ENCODE measurements at places on chromosomes 2 and 18. TPM values are rescaled to one million over a fixed set of nuclear protein-coding genes. Genes with fewer than 3 reads are reported as not detected.

The HOXD10 gene
- total RNA-seq = not detected

The FABP1 gene
- total RNA-seq = not detected

The C1QL2 gene
- not detected for total RNA-seq

The MC4R gene
- not detected for total RNA-seq

The TRIM54 gene
- total RNA-seq = 0.49 TPM

The ADCYAP1 gene
- not detected for total RNA-seq

The USP34 gene
- 223 TPM for total RNA-seq

The CAPN14 gene
- total RNA-seq = 0.89 TPM

The KCNG2 gene
- total RNA-seq = not detected

The IL1B gene
- 0.59 TPM for total RNA-seq

The CPS1 gene
- 1.9 TPM for total RNA-seq

The TEKT4 gene
- 2.1 TPM for total RNA-seq

The ACTG2 gene
- total RNA-seq = 65.3 TPM

The PLCL1 gene
- total RNA-seq = 6.8 TPM

The EFHD1 gene
- total RNA-seq = 4.6 TPM

The ALK gene
- 0.20 TPM for total RNA-seq

The PRKAG3 gene
- not detected for total RNA-seq

The DNER gene
- 2.1 TPM for total RNA-seq

The CD207 gene
- total RNA-seq = 2.2 TPM

The FOXD4L1 gene
- 0.76 TPM for total RNA-seq

The ZNF519 gene
- 4.7 TPM for total RNA-seq

The ACTR1B gene
- total RNA-seq = 65.7 TPM

The FAM124B gene
- 1.8 TPM for total RNA-seq

The IL36RN gene
- total RNA-seq = not detected

The NCKAP5 gene
- 42.3 TPM for total RNA-seq

The PDCD1 gene
- total RNA-seq = 0.49 TPM

The LRRTM1 gene
- not detected for total RNA-seq

The TMEM163 gene
- 26.1 TPM for total RNA-seq

The RGPD3 gene
- 2.1 TPM for total RNA-seq

The GAD1 gene
- not detected for total RNA-seq

The GDF7 gene
- total RNA-seq = 0.81 TPM

The GPBAR1 gene
- total RNA-seq = 1.0 TPM

The KCNJ13 gene
- total RNA-seq = not detected

The RGPD5 gene
- 270 TPM for total RNA-seq

The GLI2 gene
- total RNA-seq = 3.3 TPM

The PRADC1 gene
- total RNA-seq = 17.5 TPM

The CIDEA gene
- not detected for total RNA-seq

The CNTNAP5 gene
- total RNA-seq = not detected

The PELI1 gene
- 36.6 TPM for total RNA-seq

The EDAR gene
- total RNA-seq = not detected

The ACVR2A gene
- total RNA-seq = 17.9 TPM

The GPR35 gene
- 8.3 TPM for total RNA-seq

The ASAP2 gene
- total RNA-seq = 20.9 TPM

The CCDC85A gene
- total RNA-seq = 32.7 TPM

The GPR45 gene
- total RNA-seq = not detected

The HJURP gene
- total RNA-seq = 1.1 TPM

The KLHL14 gene
- total RNA-seq = not detected

The TMEM87B gene
- 32.5 TPM for total RNA-seq

The SERPINB11 gene
- total RNA-seq = 0.46 TPM

The SNTG2 gene
- 13.6 TPM for total RNA-seq

The GNAL gene
- total RNA-seq = 4.6 TPM

The PLA2R1 gene
- total RNA-seq = 3.0 TPM

The HOXD9 gene
- total RNA-seq = 1.2 TPM

The DLGAP1 gene
- total RNA-seq = 3.0 TPM

The PLB1 gene
- 3.6 TPM for total RNA-seq

The ANKRD44 gene
- total RNA-seq = 56.3 TPM

The CKAP2L gene
- 2.3 TPM for total RNA-seq

The DDX1 gene
- total RNA-seq = 63.6 TPM

The NOSTRIN gene
- 97.5 TPM for total RNA-seq

Data from upper lobe of left lung (tissue), 6 donors.